ENCODE measurements at places on chromosomes 3 and 15. TPM values are rescaled to one million over a fixed set of nuclear protein-coding genes. Genes with fewer than 3 reads are reported as not detected.

DNA sequence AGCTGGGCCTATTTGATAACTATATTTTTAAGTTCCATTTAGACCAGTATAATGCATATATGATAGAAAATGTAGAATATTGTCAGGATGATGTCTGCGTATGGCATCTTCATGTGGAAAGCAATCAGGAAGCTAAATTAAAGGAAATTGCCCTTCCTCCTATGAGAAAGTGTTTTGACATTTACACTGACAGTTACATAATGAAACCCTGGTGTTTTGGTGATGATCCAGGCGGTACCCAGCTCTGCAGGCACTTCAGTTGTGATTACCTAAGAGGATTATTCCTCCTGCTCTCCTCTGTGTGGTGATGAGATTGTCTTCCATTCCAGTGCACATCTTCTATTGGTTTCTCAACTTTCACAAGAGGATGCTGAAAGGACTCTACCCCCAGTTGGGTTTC lies 126.5 kb upstream of the MITF start:
- DNase-seq = no peak

DNA sequence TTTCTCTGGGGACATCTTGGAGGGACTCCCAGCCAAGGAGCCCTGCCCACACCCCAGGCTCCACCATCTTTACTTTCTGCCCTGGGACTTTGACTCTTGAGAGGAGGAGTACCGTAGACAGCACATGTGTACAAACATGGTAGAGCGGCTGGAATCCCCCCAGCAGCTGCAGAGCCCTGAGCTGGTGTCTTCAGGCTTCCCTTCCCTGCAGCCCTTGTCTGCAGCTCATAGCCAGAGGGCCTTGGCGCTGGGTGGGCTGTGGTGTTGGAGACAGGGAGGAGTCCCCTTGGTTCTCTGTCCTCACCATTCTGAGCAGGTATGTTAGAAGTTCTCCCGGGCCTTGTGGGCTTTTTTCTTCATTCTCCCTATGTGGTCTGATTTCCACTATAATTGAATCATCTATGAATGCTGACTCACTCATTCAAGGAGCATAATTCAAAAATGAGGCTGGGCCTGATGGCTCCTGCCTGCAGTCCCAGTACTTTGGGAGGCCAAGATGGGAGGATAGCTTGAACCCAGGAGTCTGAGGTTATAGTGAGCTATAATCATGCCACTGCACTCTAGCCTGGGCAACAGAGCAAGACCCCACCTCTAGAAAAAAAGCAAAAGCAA lies 97.8 kb upstream of the MEF2A start:
- no peak for DNase-seq

GRCh38 chr3:57274845-57275244 lies 17.6 kb downstream of the ASB14 start:
- no peak for DNase-seq

- DNase-seq = no peak
Observed at GRCh38 chr3:196967412-196968232, 1.0 kb downstream of the PIGZ start.

- DNase-seq = no peak
Observed at GRCh38 chr3:127887321-127887720, 27.7 kb upstream of the KBTBD12 start.

DNA sequence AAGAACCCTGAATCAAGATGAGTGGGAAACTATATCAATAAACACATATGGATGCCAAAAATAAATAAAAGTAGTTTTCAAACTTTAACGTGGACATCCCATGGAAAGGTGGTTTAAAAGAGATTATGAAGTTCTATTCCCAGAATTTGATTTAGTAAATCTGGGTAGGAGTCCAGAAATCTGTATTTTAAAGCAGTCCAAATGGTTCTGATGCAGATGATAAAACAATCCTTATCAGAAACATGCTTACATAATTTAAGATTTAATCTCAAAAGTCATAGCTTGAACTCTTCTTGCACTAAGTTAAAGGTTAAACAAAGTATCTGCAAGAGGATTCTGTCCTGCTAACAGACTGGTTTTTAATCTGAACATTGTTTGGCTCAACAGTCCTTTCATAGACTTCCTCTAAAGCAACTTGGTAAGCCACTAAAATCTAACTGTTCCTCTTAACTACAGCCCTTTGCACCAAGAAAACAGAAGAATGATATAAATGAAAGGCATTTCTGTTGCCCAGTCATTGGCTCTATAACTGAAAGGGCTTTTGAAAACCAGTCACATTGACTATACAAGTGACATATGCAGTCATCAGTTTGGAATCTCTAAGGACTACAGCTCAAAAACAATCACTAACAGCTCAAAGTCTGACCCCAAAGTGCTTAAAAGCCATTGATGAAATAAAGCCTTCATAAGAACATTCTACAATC lies 23.4 kb upstream of the MAP4 start:
- DNase-seq = peak; percentile 47

DNA sequence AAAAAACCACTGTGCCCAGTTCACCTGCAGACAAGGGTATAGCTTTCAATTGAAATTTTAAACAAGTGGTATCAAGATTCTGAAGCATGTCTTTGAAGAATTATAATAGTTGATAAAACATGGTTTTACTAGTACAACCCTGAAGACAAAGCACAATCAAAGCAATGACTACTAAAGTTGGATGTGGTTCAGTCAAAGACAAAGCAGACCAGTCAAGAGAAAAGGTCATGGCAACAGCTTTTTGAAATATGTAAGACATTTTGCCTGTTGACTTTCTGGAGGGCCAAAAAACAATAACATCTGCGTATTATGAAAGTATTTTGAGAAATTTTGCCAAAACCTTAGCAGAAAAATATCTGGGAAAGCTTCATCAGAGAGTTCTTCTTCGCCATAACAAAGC lies 1393.6 kb downstream of the SI start:
- DNase-seq = no peak

DNA sequence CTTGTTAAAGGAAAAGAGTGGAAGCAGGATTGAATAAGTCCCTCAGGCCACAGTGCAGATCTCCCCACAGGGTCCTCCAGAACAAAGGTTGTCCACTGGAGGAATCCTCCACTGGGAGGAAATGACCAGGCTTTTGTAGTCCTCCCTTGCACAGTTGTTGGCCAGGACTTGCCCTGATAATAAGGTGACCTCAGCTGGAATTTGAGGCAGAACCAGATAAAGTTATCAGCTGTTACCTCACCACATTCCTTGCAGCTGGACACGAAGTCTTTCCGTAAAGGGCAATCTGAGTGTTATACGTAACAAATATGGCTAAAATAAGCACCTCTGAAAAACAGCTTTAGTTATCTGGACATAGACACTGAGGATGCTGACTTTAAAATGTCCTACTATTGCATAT lies 83.5 kb upstream of the NAALADL2 start:
- peak; percentile 22 for DNase-seq

DNA sequence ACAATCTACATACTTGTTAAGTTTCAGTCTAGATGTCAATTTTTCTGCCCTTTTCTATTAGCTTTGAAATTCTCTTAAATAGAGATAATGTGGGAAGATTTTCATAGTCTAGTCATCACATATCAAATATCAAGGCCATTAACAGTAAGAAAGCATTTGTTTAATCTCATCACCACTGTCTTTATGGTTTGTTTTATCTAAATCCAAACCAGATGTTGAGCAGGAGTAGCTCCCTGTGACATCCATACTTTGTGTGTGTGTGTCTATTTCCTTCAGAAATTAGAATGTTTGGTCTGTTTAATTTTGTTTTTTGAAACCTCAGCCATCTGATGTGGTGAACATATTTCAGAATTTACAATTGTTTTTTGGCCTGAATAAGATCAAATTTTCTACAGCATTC lies 23.1 kb upstream of the GOLGA8B start:
- DNase-seq = no peak

DNA sequence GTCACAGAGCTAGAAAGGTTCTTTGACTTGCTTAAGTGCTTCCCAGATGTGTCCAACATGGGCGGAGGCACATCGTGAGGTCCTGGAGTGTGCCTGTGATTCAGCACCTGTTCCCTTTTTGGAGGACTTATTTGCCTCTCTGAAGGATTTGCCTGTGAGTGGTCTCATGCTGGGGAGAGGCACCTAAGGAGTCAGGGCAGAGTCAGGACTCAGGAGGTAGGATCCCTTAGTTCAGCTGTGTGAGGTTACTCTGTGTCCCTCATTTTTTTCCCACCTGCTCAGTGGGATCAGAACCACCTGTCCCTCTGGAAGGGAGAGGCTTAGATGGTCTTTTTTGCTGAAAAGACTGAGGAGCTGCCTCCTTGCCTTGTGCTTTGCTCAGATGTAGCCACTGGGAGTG lies 3.0 kb downstream of the ZNF589 start:
- no peak for DNase-seq

- peak; percentile 77 for DNase-seq
Observed at GRCh38 chr3:124878561-124879336, 8.4 kb downstream of the ITGB5 start.

- DNase-seq = no peak
Observed at GRCh38 chr15:29312387-29312786, 42.8 kb upstream of the NSMCE3 start.

GRCh38 chr3:180073561-180073960 lies 36.8 kb upstream of the PEX5L start:
- no peak for DNase-seq

DNA sequence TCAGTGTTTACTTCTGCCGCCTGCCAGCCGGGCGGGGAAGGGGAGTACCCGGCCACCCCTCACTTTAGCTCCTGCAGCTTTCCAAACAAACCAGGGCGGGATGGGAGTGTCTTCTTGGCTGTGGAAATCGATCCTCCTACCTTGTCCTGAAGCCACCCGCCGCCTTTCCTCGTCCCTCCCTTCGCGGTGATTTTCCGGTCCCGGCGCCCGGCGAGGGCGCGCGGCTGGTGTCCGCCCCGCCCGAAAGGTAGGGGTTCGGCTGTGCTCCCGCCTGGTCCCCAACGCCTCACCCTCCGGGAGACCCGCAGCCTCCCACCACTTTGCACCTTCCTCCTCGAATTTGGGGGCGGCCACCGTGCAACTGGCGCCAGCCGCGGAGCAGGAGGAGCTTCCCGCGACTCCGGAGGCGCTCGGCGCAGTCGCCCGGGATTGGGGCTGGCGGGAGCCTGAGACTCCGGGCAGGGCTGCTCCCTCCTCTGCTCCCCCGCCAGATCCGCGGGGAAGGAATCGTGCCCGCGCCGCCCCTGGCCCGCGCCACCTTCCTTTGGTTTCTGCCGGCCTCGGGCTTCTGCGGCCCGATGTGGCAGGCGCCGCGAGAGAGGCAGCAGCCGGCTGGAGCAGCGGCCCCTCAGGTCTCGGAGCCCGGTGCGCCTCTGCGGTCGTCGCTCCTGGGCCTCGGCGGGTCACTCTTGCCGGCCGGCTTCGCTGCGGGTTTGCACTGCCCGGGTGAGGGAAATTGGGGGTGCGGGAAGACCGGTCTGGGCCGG lies 30.7 kb upstream of the ST3GAL6 start:
- DNase-seq = no peak

The GOLGA6L1 gene
- total RNA-seq = not detected

The CCR4 gene
- total RNA-seq = 0.21 TPM

The GREM1 gene
- total RNA-seq = 0.07 TPM
